ENCODE measurements at places on chromosomes 13 and 19.
A peak's percentile ranks its signal among the peaks of the same experiment; 100 is the strongest.

GRCh38 chr13:38440666-38441065, 91.0 kb downstream of the UFM1 start:
- DNase-seq = no peak

GRCh38 chr13:77729502-77730221, 32.2 kb downstream of the SLAIN1 start:
- DNase-seq = peak; percentile 33

DNA sequence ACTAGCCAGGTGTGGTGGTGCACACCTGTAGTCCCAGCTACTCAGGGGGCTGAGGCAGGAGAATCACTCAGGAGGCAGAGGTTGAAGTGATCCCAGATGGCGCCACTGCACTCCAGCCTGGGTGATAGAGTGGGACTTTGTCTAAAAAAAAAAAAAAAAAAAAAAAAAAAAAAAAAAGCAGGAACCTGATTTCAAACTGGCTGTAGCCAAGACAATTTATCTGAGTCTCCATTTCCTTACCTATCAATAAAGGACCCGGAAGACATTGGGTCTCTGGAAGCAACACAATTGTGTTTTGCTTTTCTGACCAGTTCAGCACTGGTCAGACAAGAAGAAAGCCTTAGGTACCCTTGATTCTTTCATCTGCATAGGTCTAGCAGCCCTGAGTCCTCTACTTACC, 491.0 kb downstream of the TBC1D4 start:
- DNase-seq = no peak

GRCh38 chr13:83710133-83710515, 172.2 kb downstream of the SLITRK1 start:
- DNase-seq = no peak

- no peak for DNase-seq
Measured at GRCh38 chr19:33905937-33906577, 109.4 kb downstream of the KCTD15 start.

DNA sequence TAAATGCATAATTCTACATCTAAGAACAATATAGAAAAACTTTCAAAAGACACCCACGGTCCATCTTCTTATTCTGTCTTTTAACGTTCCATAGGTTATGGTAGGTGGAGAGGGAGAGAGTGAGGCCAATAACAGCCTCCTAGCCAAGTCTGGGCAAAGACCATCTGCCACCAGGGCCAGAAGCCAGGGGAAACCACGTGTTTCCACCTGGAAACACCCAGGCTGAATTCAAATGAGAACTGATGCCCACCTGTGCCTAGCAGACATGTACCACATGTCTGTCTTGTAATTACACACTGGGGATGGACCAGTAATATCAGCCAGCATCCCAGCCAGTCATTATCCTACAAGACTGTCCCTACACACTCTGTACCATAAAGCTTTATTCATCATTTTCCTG, 1573.1 kb downstream of the EFNB2 start:
- DNase-seq = no peak

DNA sequence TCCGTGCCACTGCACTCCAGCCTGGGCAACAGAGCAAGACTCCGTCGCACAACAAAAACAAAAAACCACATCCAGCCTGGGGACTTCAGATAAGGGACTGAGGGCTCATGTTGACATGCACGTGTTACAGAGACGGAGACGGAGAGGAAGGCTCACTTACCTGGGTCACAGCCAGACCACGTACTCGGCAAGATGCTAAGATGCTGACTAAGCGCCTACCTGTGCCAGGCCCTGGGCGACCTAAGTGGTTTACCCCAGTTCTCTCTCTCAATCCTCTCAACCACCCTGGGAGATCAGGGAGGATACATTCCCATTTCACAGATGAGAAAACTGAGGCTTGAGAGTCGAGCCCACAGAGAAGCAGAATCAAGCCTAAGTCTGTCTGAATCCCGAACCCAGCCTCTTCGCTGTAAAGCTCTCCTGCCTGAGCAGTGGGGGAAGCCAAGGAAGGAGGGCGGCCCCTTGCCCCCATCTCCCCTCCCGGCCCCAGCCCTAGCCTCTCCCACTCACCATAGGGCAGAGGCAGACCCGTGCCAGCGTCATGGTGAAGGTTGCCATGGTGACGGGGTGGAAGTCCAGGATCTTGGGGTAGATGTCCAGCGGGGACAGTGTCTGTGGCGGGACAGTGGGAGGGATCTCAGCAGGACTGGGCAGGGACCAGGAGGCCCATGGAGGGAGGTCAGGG, 13.5 kb downstream of the ERCC2 start:
- no peak for DNase-seq

DNA sequence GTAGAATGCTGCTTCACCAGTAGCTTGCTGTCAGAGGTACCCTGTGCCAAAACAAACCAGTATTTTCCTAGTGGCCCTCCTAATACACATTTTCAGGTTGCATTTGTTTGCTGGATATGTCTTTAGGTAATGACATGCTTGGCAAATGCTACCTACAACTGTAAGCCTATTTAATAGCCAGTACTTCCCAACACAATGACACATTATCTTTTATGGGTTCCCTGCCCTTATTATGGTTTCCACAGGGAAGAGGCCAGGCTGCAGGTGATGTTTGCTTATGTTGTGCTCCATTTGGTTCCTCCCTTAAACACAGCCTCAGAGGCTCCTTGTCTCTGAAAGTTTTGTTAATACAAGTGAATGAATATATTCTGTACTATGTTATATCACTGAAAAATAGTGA, 24.7 kb downstream of the FRY start:
- DNase-seq = no peak

GRCh38 chr19:11286312-11286974, 9.5 kb upstream of the TSPAN16 start:
- no peak for DNase-seq

DNA sequence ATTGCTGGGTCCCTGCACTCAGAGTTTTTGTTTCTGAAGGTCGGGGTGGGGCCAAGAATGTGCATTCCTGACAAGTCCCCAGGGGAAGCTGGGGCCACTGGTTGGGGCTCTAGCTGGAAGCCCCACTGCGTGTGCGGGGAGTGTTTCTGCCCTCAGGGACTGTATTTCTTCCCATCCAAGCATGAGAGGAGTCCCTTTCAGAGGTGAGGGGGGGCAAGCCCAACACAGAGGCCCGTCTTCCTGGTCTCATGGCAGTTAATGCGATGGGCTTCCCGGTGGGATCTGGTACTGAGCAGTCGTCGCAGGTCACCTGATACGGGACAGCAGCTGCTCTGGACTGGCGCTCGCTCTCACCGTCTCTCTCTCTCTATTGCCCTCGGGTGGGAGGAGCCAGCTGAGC, 50.4 kb downstream of the GPR12 start:
- no peak for DNase-seq

- DNase-seq = no peak
Measured at GRCh38 chr13:85031771-85032170, 767.4 kb downstream of the SLITRK6 start.

DNA sequence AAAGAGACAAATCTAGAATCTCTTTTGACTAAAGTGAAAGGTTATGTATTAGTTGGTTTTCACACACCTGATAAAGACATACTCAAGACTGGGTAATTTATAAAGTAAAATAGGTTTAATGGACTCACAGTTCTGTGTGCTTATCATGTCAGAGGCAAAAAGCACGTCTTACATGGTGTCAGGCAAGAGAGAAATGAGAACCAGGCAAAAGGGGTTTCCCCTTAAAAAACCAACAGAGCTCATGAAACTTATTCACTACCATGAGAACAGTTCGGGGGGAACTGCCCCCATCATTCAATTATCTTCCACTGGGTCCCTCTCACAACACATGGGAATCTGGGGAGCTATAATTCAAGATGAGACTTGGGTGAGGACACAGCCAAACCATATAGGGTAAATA, 486.8 kb downstream of the DACH1 start:
- no peak for DNase-seq

DNA sequence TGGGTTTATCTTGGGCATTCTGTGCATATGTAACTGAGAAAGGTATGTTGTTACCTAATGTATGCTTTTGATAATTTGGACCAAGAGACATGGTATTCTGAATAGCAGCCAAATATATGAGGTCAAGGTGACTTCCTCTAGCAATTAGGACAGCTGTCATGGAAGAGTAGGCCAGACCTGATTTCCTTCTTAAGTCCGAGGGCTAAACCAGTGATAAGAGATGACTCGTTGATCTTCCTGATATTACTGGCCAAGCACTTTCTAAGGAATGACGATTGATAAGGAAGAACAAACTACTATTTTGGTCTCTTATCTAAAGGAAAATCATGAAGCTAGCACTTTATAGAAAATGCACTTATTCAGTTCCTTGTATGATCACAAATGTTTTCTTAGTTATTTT, 42.7 kb downstream of the ARHGAP35 start:
- no peak for DNase-seq

GRCh38 chr19:51514866-51515481, 13.4 kb upstream of the SIGLEC12 start:
- no peak for DNase-seq

GRCh38 chr19:5587071-5587455, 19.3 kb upstream of the TINCR start:
- DNase-seq = no peak

GRCh38 chr13:103004661-103005345, 61.4 kb downstream of the SLC10A2 start:
- DNase-seq = no peak

DNA sequence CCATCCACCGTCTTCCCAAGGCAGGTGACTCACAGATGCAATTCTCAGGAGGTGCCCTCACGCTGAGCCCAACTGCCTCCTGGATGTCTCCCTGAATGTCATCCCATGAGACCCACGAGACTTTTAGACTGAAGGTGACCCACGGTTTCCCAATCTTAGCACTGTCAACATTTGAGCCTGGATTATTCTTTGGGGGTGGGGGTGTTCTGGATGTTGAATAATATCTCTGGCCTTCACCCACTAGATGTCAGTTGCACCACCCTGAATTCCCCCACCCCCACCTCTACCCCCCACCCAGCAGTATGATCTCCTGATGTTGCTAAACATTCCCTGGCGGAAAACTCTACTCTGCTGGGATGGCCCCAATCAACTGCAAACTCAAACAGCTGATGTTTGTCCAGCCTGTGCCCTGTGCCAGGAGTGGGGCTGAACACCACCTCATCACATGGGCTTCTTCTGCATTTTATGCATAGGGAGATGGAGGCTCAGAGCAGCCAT, 2.2 kb upstream of the CYP4F22 start:
- no peak for DNase-seq

DNA sequence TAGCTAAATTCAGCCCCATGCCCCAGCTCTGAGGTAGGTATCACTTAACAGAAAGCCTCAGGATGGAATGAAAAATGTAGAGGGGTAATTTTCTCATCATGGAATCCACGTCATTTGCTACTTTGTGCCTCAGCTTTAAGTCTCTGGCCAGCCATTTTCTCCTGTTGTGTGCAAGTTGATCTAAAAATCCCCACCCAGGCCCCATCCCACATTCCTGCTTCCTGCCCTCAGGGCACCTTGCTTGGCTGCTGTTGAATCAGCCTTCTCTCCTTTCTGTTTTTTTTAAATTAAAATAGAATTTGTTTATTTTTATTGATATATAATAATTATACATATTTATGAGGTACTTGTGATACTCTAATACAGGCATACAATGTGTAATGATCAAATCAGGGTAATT, 179.9 kb upstream of the TSHZ3 start:
- no peak for DNase-seq

- no peak for DNase-seq
Measured at GRCh38 chr13:29597246-29597645, 1.8 kb upstream of the SLC7A1 start.

DNA sequence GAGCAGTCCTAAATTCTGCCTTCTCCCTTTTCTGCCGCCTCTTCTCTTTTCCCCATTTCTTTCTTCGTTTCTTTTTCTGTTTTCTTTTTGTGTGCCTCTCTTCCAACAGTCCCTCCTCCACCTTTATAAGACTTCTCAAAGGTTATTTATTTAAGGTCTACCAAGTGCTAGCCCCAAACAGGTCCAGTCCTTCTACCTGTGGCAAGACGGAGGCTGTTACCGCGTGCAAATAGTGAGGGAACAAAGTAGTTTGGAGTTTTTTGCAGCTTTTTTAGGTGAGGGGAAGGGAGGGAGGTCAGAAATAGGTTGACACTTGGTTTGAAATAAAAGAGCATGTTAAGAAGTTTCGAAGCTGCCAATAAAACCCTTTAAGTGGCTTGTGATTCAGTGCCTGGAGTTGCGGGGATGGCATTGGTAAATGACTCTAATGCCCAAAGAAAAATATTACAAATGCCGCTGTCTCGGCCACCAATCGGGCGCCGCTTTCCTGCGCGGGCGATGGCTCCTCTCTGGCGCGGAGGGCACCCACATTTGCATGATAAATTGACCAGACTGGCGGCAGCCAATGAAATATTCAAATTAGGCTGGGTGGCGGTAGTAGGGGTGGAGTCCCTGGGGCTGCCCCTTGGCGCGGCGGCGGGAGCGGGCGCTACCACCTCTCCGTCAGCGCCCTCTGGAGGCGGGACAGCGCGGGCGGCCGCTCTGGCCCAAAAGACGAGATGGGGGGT, 7.5 kb upstream of the TSHZ3 start:
- peak; percentile 42 for DNase-seq

DNA sequence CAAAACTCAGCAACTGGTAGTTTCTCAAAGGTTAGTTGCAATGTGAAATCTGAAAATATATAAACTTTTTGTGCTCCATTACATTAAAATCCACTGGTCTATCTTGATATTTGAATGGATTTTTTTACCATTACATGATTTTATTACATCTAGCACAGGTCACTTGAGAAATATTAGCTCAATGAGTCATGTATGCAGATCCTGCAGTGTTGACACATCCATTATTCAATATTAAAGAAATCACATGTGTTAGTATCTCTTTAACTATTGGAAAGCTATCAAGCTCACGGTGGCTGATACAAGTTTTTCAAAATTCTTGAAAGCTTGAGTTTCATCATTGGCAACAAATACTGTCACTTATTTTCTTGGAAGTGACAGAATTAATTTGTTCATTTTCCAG, 373.9 kb upstream of the TSHZ3 start:
- no peak for DNase-seq

DNA sequence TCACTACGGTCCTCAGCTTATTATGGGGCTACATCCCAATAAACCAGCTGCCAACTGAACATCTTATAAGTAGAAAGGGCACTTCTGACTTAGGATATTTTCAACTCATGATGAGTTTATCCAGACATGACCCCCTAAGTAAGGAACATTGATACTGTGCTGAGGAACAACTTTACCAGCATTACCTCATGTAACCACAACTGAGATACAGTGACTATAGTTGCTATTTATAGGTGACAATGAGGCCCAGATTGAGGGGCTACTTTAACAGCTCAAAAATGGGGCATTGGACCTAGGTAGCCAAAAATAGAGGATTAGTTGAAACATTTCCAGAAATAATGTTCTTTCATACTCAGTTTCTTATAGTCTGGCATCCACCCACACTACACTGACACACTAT, 26.8 kb downstream of the SKA3 start:
- DNase-seq = no peak

DNA sequence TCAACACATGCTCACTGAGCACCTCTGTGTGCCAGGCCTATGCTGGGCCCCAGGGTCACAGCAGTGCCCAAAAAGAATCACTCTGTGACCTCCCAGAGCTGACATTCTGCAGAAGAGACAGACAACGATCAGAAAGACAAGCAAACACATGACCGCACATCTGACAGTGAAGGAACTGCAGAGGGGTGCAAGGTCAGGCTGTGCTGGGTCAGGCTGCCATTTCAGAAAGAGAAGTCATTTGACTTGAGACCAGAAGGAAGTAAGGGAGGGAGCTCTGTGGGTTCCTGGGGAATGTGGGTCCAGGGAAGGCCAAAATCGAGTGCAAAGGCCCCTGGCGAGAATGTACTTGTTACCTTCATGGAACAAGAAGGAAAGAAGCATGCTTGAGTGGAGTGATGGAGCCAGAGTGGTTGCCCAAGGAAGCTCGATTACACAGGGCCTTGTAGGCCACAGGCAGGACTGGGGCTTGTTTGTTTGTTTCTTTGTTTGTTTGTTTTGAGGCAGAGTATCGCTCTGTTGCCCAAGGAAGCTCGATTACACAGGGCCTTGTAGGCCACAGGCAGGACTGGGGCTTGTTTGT, 11.4 kb upstream of the CD22 start:
- DNase-seq = no peak
